ENCODE measurements at places on chromosomes 2 and 18. TPM values are rescaled to one million over a fixed set of nuclear protein-coding genes. Genes with fewer than 3 reads are reported as not detected.

LAMA3 gene
- total RNA-seq: 4.9 TPM

COL6A3 gene
- 59.6 TPM for total RNA-seq

SERPINB11 gene
- not detected for total RNA-seq

GRCh38 chr2:199443589-199444130, 14.1 kb downstream of the SATB2 start:
- no peak for DNase-seq

DNA sequence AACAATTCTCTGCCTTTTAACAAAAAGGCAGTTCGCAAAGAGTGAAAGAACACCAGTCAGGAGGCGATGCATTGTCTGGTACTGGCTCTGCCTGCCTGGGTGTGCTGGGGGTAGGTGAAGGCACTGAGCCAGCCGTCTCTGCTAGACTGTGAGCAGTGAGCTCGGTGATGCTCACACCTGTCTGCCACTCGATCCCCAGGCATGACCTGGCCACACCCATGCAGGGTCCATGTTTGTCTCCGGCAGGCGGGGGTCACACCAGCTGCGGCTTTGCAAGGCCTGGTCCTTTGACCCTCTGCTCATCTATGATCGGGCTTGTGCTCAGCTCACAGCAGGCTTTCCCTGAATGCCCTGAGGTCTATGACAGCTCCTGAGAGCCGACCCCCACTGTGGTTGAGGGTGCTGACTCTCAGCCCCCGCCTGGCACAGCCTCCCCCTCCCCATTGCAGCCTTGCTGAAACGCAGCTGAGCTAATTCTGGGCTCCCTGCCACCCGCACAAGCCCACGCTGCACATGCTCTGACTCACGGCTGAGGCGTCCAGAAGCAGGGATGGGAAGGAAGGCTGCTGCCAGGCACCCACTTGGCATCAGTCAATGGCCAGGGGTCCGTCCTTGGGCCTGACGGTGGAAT, 23.7 kb downstream of the CRACDL start:
- DNase-seq: peak; percentile 58

DNA sequence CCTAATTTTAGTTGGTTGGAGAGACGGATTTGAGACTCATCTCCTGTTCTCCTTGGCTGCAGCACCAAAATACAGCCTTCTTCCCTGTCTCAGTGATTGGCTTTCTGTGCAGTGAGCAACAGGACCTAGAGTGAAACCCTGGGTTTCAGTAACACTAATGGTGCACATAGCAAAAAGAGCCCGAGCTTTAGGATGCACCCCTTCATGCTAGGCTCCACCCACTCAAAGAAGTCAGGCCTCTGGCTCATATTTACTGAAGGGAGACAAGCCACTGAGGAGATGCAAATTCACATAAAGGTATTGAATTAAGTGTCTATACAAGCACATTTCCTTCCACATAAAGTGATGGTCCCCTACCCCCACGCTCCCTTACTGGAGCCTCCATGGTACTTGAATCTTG, 131.9 kb upstream of the CHAC2 start:
- no peak for DNase-seq

DNA sequence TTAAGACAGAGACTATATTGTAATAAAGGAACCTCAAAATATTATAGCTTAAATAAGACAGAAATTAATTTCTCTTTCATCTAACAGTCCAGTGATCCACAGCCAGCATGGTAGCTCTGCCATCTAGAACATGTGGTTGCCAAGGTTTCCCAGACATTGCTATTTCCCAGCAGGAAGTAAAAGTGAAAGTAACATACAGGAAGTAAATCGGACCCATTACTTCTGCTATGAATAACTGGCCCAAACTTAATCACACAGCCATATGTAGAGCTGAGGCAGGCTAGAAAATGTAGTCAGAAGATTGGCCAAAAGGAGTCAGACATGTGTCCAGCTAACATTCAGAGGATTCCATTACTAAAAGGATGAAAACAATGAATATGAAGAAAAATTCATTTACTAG, 71.0 kb downstream of the NOL4 start:
- DNase-seq: no peak

GRCh38 chr2:134319596-134320254, 65.9 kb downstream of the MGAT5 start:
- DNase-seq: no peak

DNA sequence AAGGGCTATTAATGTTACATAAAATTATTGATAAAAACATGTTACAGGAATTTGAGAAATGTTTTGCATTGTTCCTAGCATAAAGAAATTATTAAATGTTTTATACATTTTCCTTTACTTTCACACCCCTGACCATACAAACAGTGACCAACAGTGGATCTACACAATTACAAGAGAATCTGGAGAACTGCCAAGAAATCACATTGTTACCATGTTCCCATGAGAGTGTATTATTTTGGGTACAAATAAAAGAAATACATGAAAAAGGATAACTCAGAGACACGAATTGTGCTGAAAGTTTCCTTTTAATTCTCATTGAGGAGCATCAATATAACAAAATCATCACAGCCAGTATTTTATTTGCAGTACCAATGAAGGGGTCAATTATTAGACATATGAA, 150.1 kb downstream of the WDPCP start:
- no peak for DNase-seq
